ENCODE measurements at places on chromosomes 2 and 18.

DNA sequence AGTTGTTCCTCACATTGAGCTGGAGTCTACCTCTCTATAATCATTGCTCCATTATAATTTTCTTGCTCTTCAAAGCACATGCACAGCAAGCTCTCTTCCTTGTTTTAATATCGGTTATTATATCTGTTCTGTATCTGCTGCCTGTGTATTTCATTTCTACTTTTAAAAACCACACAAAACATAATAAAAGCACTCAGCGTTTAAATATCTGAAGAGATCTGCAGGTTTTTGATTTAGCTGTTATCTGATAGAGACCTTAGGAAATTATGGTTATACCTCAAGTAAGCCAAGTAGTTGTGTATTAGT lies 49.0 kb downstream of the SERPINB7 start:
- DNase-seq = no peak

GRCh38 chr2:27509326-27509725 lies 12.7 kb downstream of the GCKR start:
- DNase-seq = no peak

DNA sequence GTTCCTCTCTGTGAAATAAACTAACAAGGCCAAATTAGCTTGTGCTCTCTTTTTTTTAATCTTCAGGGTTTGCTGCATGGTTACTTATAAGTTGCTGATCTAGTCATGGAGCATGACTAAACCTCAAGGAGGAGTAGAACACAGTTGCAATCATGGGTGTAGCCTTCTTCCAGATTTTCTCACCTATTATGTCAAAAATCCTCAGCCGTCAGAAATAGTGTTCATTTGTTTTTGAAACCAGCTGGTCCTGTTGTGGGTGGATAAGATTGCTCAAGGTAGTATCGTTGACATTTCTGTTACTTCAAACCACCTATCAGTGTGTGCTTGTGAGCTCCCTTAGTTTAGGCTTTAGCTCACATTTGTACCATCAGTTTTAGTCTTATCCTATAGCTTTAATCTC lies 11.2 kb downstream of the RELCH start:
- DNase-seq = no peak

DNA sequence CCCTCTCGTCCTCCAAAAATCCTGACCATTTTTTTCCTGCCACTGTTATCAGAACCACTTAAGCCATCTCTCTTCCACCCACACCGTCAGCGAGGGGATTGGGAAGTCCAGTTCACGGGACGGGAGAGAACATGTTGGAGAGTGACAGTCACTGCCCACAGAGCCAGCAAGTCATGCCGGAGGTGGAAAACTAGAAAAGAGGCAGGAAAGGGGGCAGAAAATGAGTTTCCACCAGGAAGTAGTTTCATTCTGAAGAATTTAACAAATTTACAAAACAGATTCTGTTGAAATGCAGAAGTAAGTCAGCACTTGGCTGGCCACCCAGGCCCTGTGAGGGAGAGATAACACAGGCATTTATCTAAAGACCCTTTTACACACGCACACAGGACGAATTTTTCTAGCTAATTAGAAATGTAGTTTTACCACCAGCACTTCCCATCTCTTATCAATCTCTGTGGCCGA lies 431.3 kb downstream of the TSN start:
- DNase-seq = no peak

DNA sequence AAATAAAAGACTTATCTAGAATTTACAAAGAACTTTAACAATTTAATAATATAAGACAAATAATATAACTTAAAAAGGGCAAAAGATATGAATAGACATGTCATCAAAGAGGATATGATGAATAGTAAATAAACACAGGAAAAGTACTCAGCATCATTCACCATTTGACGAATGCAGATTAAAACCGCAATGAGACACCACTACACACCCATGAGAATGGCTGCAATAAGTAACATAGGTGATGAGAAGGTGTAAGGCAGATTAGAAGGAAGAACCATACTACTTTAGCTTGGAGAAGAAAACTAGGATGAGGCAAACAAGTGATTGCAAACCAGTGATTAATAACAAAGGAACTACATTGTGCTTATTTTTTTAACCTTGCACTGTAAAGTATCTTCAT lies 152.0 kb downstream of the CYRIA start:
- DNase-seq = no peak

DNA sequence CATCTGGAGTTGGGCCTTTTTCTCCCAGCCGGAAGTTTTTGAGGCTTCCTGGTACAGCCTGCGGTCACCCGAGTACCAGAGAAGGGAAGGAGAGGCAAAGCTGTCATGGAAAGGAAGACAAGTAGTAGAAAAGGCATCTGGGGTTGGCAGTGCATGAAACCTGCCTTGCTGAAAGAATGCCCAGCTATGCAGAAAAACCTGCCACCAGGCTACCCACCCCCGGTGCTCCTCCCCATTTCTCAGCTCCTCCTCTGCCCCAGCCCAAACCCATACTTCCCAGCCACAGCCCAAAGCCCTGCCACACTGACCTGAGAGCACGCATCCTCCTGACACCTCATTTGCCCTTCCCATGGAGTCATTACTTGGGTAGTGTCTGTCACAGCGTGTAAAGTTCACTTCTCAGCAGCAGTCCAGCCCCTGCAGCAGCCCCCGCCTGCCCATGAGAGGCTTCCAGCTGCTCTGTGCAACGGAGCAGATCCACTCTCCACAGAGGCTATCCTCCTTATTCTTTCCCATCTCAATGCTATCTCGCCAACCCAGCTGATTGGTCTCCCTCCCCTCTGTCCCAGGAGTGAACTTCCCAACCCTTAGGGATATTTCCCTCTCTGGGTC lies 40.4 kb upstream of the MAL start:
- no peak for DNase-seq

- no peak for DNase-seq
Observed at GRCh38 chr2:178517496-178517895, 37.2 kb downstream of the PLEKHA3 start.
